ENCODE measurements at places on chromosomes 6 and 20. TPM values are rescaled to one million over a fixed set of nuclear protein-coding genes. Genes with fewer than 3 reads are reported as not detected.

GRCh38 chr20:51338692-51339440 is 203.7 kb downstream of the NFATC2 start:
- peaks cover 6% of the 10 kb centered on the region for H3K4me1 ChIP-seq
- no peaks in the 10 kb centered on the region for H3K36me3 ChIP-seq
- peak; percentile 38 for DNase-seq
- H3K4me3 ChIP-seq: no peak overlapping the region

PRR18 gene
- not detected for total RNA-seq

DNA sequence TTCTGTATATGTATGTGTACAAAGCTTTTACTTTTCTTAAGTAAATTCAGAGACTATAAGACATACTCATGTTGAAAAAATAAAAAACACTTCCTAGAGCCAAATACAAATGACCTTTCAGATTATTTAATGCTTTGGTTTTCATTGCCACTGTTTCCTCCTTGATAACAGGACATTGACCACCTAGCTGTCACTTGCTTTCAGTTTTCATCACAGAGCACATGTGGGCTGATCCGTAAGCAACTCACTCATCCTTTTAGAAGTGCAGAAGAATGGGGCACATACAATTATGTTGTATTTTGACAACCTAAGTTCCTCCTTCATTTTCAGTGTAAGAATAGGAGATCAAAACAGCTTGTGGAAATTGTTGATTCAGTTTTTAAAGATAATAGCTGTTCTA is 6.2 kb downstream of the ZBTB2 start:
- DNase-seq: no peak
- H3K27ac ChIP-seq: no peak overlapping the region
- no peaks in the 10 kb centered on the region for H3K27me3 ChIP-seq
- H3K4me1 ChIP-seq: peaks cover 11% of the 10 kb centered on the region

DNA sequence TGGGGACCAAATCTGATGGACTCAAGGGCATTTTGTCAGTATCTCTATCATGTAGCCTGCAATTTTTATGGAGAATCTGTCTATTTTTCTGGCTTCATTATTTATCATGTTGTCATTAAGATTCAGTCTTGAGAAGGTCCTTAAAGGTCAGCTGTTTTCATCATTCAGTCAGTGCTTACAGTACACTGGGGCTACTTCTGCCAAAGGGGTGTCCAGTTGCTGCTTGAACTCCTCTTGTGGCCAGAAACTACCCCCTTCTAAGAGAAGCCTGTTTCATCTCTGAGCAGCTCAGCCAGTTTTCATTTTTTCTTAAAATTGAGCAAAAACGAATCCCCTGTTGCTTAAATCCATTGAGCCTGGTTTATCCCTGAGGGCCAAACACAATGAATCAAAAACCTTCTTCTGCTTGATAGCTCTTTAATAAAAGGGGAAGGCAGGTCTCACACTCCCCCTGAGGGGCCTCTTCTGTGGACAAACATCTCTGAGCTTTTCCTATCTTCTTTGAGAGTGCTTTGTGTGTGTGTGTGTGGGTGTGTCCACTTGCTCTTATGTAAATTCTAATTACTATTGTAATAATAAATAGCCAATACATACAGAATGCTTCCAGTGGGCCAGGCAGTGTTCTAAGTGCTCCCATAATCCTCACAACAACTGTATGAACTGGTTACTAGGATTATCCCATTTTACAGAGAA is 172.2 kb downstream of the PLCB1 start:
- H3K27ac ChIP-seq: no peak overlapping the region
- H3K4me1 ChIP-seq: no peaks in the 10 kb centered on the region
- no peak overlapping the region for H3K4me3 ChIP-seq
- no peaks in the 10 kb centered on the region for H3K27me3 ChIP-seq
- no peak for DNase-seq

DNA sequence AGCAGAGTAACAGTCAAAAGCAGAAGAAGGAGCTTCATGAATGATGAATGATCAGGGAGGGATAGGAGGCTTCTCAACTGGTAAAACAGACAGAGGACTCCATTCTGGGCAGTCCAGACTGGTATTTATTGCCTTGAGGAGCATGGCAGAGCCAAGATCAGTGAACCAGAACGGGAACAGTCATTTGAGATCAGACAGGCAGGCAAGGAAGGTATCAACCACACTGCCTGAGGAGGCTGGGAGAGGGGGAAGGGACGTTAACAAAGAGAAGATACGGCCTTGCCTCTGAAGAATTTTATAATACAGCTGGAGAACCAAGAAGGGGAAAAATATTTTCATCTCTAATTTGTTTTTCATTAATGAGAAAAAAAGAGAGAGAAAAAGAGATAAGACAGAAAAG is at the start of gene DEFB121:
TSS of gene DEFB121 (minus strand) at position 101 of the 400 bp plus-strand sequence. CDS start at position 38, 63 bp downstream.
- H3K36me3 ChIP-seq: no peaks in the 10 kb centered on the region
- DNase-seq: no peak
- peaks cover 17% of the 10 kb centered on the region for H3K27me3 ChIP-seq
- H3K4me1 ChIP-seq: no peaks in the 10 kb centered on the region
- no peak within 1 kb of the TSS for H3K27ac ChIP-seq
- no peak within 1 kb of the TSS for H3K4me3 ChIP-seq

All from MCF 10A (cell line).